Mammary epithelial cell (primary cell): ENCODE measurements at places on chromosomes 12 and 14. TPM values are rescaled to one million over a fixed set of nuclear protein-coding genes. Genes with fewer than 3 reads are reported as not detected.

SIX6 gene
- not detected for polyA plus RNA-seq

GPR137C gene
- 0.27 TPM for polyA plus RNA-seq

RHEBL1 gene
- polyA plus RNA-seq = 1.9 TPM

PSMA3 gene
- 199 TPM for polyA plus RNA-seq

MIPOL1 gene
- polyA plus RNA-seq = 2.7 TPM

RFX4 gene
- polyA plus RNA-seq = not detected

PITPNM2 gene
- 4.4 TPM for polyA plus RNA-seq
